ENCODE measurements at places on chromosomes 11 and 22. TPM values are rescaled to one million over a fixed set of nuclear protein-coding genes. Genes with fewer than 3 reads are reported as not detected.

DNA sequence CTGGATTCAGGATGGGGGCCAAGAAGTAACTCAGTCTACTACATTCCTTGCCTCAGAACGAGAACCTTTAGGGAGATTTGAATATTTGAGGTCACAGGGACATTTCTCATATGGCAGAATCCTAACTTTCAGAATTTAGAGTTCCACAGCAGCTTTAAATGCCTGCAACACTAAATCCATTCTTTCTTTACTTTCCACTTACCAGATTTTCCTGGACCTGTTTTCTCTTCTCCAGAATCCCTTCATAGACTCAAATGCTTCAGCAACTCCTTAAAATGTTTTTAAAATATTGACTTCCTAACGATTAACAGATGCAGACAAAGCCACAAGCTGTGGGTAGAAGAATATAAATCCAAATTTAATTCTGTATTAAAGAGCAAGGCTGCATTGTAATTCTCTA is 63.1 kb downstream of the PRSS23 start:
- DNase-seq, result no peak

- DNase-seq, result peak; percentile 77
Measured at GRCh38 chr22:48758881-48759875, 1068.5 kb downstream of the BRD1 start.

DNA sequence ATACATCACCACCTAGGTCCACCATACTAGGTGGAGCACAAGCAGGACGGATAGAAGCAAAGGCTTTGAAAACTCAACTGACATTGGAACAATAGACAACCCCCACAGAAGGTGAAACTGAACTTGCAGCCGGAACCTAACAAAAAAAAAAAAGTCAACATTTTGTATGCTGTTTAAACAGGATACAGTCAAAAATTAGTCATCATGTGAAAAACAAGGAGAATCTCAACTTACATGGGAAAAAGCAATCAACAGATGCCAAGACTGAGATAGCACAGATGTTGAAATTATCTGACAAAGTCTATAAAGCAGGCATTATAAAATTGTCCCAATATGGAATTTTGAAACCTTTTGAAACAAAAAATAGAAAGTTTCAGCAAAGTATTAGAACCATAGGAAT is 123.8 kb downstream of the RAB38 start:
- no peak for DNase-seq

DNA sequence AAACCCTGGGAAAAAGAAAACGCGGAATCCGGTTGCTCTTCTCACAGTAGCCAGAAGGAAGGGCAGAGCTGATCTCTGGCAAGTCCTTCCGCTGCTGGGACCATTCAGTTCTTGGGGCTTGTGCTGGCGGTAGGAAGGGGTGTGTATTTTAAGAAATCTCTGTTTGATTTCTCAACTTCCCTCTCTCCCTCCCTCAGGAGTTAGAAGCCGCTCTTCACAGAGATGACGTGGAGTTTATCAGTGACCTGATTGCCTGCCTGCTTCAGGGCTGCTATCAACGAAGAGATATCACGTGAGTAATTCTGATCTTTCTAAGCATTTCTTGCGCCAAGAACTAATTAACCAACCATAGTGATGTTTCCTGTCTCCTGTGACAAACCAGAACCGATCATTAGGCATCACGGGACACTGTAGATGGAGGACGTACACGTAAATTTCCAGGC is 85.9 kb upstream of the SLC25A18 start:
- peak; percentile 83 for DNase-seq

DNA sequence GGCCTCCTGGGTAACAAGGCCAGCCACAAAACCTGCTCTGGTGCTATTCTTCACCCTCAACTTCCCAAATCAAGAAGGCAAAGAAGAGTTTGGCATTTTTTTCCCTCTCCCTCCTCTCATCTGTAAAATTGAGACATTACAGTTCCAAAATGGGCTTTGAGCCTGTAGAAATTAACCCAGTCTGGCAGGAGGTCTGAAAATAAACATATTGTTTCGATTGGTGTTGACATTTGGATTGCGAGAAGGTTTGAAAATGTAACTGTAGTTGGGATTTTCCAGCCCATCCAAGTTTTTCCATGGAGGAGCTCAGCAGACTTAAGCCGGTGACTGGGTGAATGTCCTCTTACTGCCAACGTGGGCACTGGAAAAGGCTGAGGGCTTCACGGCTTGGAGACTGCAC is 35.0 kb upstream of the ALX4 start:
- DNase-seq, result no peak

Gene OR52E5
- not detected for total RNA-seq

Gene CEP126
- total RNA-seq, result 0.07 TPM

Gene TMEM191B
- total RNA-seq, result 2.3 TPM

Gene SYT7
- 3.4 TPM for total RNA-seq
